ENCODE measurements at places on chromosomes 5 and 9.

- no peak for DNase-seq
These were observed 207.1 kb downstream of the ICE1 start for GRCh38 chr5:5629607-5629978.

- no peak for DNase-seq
These were observed 8.5 kb downstream of the EGFL7 start for GRCh38 chr9:136671254-136671614.

- no peak for DNase-seq
These were observed 121.7 kb upstream of the NR3C1 start for GRCh38 chr5:143525176-143525575.

GRCh38 chr5:135966165-135966564 is 11.4 kb upstream of the LECT2 start:
- DNase-seq: no peak

- no peak for DNase-seq
These were observed 47.7 kb upstream of the BOD1 start for GRCh38 chr5:173664154-173664526.

GRCh38 chr5:67644221-67644920 is 447.8 kb upstream of the CD180 start:
- no peak for DNase-seq

All from keratinocyte (primary cell).